CD4-positive, alpha-beta T cell treated with Interferon alpha-2 for 1 hour (primary cell): ENCODE measurements at places on chromosomes 3 and 15.

- DNase-seq, result no peak
Observed at GRCh38 chr15:51492528-51492927, 130.0 kb downstream of the DMXL2 start.

DNA sequence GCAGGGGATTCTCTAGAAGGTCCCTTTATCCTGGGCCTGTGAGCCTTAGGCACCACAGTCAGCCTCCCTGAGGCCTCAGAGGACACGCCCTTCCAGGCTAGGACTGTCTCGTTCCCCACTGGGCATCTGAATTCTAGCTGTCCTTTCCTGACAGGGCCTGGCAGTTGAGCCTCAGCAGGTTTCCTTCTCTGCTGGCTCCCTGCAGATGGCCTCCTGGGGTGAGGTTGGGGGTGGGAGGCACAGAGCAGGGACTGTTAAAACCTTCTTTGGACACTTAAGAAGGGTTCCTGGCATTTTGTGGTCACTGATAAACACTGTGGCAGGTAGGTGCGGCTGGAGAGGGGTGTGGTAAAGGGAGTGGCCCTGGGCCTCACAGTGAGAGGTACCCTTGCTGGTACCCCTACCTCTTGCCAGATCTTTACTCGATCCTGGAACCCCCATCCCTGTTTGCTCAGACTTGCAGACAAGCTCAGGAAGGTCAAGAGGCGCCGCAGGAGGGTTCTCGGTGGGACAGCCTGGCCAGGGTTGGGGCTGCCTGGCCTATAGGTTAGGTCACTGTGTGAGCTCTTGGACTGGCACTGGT lies 8.5 kb downstream of the CLK3 start:
- DNase-seq, result no peak

DNA sequence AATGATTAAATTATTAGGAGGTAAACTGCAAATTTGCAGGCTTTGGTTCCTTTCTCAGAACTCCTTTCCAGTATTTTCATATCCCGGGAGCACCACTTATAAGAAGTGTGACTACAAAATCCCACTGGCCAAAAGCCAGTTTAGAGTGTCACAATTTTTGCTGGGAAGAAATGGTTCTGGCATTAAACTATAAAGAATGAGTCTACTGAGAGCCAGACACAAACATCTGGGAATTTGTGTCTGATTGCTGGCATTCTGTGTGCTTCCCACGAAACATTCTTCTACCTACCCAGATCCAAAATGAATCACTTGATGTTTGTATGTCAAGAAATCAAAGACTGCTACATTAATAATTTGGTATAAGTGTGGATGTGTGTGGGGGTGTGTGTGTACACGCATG lies 82.8 kb downstream of the DUT start:
- DNase-seq, result no peak

GRCh38 chr3:36332139-36332538 lies 48.2 kb upstream of the STAC start:
- DNase-seq, result no peak

DNA sequence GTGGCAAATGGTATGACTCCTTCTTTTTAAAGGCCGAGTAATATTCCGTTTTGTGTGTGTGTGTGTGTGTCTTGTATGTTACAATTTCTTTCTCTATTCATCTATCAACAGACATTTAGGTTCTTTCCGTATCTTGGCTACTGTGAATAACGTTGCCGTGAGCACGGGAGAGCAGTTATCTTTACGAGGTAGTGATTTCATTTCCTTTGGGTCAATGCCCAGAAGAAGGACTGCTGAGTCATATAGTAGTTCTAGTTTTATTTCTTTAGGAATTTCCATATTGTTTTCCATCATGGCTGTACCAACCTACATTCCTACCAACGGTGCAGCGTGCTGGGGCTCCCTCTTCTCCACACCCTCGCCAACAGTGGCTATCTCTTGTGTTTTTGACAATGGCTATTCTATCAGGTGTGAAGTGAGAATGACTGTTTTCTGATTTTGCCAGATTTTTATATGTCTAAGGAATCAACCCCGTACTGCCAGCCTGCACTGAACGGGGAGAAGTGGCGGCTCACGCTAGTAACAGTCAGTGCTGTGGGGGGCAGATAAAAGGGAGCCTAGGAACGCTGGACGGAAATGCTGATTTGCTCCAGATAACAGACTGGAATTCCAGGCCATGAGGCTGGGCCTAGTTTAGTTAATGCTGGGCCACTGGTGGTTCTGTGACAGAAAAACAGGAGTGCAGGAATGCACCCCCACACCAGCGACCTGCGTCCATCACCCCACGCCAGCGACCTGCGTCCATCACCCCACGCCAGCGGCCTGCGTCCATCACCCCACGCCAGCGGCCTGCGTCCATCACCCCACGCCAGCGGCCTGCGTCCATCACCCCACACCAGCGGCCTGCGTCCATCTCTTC lies 168.1 kb downstream of the XXYLT1 start:
- DNase-seq, result no peak

DNA sequence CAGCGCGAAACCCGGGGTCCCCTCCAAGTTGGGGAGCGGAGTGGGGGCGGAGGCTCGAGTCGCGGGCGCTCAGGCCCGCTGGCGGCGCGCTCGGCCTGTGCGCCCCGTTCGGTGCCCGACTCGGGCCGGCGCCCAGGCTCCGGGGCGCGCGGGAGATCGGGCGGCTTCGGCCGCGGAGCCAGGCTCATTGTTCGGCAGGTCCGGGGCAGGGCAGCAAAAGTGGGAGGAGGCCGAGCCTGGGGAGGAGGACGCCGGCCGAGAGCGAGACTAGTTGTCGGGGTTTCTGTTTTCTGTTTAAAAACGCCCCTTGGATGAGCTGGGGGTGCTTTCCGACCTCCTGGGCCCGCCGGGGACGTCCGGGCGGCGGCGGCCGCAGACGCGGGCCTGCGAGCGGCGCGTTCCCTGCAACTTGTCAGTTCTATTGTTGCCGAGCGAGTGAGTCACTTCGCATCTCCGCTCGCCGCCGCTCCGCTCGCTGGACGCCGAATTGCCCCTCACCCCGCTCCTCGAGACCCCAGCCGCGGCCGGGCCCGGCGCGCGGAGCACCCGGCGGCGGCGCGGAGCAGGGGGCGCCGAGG lies 676 bp downstream of the TCF12 start:
- DNase-seq, result peak; percentile 67

DNA sequence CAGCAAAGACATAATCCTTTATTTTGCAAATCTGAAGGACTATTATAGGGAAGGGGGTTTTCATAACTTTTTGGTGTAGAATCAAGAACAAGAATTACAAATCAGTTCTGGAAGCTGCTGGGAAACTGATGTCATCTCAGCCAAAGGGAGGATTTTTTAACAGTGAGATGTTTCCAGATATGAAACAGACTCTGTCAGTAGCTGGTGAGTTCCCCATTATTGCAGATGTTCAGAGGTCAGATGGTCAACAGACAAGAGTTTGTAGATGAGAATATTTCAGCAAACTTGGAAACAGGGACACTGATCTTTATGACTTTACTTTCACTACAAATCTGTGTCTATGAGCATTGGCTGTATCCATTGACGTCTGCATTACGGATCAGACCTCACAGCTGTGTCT lies 71.9 kb upstream of the LPP start:
- no peak for DNase-seq

- DNase-seq, result no peak
Observed at GRCh38 chr15:77352887-77353286, 67.0 kb downstream of the PEAK1 start.

DNA sequence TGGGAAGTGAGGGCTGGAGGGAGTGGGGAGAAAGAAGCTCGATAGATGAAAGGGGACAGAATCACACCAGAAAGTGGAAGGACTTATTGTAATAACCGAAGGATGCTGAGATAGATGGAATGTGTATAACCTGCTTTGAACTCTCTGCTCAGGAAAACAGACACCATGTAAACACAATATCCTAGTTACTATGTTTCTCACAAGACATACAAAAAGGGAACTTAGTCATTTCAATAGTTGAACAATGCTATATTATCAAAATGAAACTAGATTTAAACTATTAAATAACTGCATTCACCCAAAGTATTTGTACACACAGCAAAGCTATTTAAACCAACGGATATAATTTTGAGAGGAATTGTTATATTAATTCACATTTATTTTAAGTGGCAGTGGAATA lies 108.3 kb upstream of the GADL1 start:
- no peak for DNase-seq

- no peak for DNase-seq
Observed at GRCh38 chr15:50871832-50872231, 36.7 kb upstream of the AP4E1 start.

DNA sequence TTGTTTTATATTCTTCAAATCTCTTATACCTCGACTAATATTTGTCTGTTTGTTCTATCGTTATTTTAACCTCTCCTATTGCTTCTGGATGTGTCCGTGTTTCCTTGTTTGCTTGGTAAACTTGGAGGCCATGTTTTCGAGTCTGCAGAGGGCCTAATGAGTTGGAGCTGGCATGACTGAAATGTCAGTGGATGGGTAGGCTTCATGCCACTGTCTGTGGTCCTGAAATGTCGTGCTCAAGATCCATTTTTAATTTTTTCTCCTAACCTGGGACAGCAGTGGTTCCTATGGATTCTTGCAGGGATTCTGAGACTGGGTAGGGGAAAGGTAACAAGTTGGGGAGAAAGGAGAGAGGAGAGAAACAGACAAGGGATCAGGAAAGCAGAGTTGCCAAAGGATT lies 18.8 kb upstream of the GASK1A start:
- DNase-seq, result no peak

GRCh38 chr15:89149501-89150101 lies 61.3 kb downstream of the ABHD2 start:
- DNase-seq, result no peak

- DNase-seq, result no peak
Observed at GRCh38 chr15:73573572-73573971, 59.6 kb downstream of the NPTN start.

DNA sequence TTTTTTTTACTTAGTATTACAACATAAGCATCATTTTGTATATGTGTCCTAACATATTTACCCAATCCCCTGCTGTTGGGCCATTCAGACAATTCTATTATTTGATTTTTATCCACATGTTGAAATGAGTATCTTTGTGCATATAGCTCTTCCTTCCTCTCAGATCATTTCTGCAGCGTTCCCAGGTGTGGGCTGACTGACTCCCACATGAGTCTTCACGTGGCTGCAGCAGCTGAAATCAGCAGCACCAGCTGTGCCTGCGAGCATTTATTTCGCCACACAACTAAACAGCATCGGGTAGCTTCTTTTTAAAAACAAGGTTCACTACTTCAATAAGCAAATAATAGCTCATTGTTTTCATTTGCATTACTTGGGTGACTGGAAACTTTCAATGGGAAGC lies 44.5 kb upstream of the PDE8A start:
- DNase-seq, result no peak

- DNase-seq, result no peak
Observed at GRCh38 chr3:195078891-195079440, 192.0 kb downstream of the XXYLT1 start.
